Activated CD4-positive, alpha-beta T cell treated with anti-CD3 and anti-CD28 coated beads for 36 hours (primary cell): ENCODE measurements at places on chromosomes 3 and 15. TPM values are rescaled to one million over a fixed set of nuclear protein-coding genes. Genes with fewer than 3 reads are reported as not detected.

The TMEM45A gene
- total RNA-seq: 2.2 TPM

The CA12 gene
- total RNA-seq: 0.46 TPM

The CTXN2 gene
- not detected for total RNA-seq

The VPS13C gene
- 40.1 TPM for total RNA-seq

The FBXW12 gene
- total RNA-seq: 0.11 TPM

The GOLGA8T gene
- total RNA-seq: not detected

The RLBP1 gene
- total RNA-seq: not detected

The BBS4 gene
- total RNA-seq: 13.7 TPM

The ALDH1A2 gene
- not detected for total RNA-seq

The ZNF620 gene
- total RNA-seq: 3.8 TPM

The GOLGA6L4 gene
- total RNA-seq: 1.8 TPM

The XCR1 gene
- not detected for total RNA-seq

The ZMYND10 gene
- 1.3 TPM for total RNA-seq

The RHOV gene
- total RNA-seq: 0.41 TPM

The MAP2K5 gene
- total RNA-seq: 26.7 TPM

The CALML4 gene
- 9.2 TPM for total RNA-seq

The TM6SF1 gene
- total RNA-seq: 1.5 TPM

The OGG1 gene
- 61.6 TPM for total RNA-seq

The EIF1B gene
- 35.1 TPM for total RNA-seq

The C3orf49 gene
- not detected for total RNA-seq

The LRRN1 gene
- total RNA-seq: 0.16 TPM

The CPEB1 gene
- total RNA-seq: 0.16 TPM

The C3orf85 gene
- not detected for total RNA-seq

The SLC22A13 gene
- total RNA-seq: 0.21 TPM

The WDR72 gene
- not detected for total RNA-seq

The KBTBD8 gene
- total RNA-seq: 9.2 TPM
